CD4-positive, alpha-beta T cell treated with Interleukin-2 at 100 ng/mL for 4 hours (primary cell): ENCODE measurements at places on chromosomes 5 and 9.

DNA sequence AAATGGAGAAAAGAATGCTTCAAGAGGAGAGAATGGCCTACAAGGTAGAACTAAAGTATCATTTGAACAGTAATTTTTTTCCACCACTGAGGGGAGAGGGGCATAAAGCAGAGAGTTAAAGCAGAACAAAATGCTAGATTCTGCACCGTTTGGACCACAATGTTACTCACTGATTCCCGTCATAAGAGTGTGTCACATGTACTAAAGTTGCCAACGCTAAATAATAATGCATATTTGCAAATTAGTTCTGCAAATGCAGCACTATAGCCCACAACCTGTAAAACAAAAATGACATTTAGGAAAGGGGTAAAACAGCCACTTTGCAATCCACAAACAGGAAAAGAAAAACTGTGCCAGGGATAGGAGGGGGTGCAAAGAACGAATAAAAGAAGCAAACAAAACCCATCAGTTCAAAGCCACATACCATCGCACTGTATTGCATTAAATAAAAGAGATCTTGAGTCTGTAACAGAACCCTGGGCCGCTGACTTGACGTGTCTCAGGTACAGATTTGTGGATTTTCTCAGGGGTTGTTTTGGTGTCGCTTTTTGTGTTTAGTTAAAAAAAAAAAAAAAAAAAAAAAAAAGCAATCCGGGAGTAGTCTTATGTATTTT lies 7.7 kb upstream of the NFIB start:
- no peak for DNase-seq

DNA sequence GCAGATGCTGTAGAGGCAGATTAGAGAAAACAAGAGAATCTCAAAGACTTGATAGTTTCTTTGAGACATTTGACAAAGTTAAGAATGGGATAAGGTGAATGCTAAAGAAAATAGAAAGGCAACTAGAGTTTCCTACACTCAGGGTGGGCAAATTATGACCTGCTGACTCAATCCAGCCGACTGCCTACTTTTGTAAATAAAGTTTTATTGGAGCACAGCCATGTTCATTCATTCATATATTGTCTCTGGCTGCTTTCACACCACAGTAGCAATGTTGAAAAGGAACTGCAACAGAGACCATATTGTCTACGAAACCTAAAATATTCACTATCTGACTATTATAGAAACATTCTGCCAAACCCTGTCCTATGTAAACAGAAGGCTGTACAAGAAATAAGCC lies 37.6 kb upstream of the TARS1 start:
- no peak for DNase-seq

GRCh38 chr5:127878174-127878750 lies 175.1 kb downstream of the CCDC192 start:
- no peak for DNase-seq

DNA sequence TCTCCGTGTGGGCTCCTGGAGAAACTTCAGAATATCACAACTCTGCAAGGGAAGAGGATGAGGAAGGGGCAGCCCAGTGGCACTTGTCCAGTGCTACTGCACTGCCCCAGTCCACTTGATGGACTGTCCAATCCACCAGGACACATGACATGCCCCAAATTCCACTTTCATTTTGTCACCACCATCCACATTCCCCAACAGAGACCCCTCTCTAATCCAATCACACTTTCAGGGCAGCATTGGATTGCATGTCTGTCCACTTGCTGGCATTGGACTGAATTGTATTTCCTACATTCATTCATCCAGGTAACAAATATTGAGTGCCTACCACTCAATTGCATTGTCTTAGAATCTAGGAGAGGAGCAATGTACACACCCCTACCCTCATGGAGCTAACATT lies 14.8 kb downstream of the HBEGF start:
- DNase-seq: no peak
